ENCODE measurements at places on chromosomes 2 and 18.

DNA sequence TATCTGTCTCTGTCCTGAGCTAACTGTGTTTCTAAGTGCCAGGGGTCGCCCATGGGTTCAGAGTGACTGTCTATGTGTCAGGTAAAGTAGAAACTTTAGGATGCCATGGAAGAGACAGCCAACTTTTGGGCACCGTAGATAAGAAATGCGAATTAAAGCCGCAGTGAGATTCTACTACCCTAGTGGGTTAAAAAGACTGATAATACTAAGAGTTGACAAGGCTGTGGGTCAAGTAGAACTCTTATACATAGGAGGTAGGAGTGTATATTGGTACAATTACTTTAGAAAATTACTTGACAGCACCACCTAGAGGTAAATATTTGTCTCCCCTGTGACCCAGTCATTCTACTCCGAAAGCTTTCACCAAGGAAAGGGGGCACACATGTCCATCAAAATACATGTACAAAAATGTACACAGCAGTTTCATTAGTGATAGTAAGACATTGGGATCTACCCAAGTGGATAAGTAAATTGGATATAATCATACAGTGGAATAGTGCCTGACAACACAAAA is 371.3 kb downstream of the SLC4A3 start:
- DNase-seq = no peak

DNA sequence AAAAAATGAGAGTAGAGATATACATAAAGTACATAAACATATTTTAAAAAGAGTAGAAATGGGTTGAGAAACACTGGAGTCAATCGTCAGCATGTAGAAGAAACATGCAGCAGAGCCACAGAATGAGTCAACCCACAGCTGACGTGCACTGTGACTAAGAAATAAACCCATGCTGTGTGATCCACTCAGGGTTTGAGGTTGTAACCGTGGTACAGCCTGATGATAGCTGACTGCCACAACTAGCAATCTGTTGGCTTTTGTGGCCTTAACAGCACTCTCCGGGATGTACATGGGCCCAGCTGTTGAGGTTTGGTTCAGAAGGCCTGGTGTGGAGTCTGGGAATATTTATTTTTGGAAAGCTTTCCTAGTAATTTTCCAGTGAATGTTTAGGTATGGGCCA is 554.4 kb upstream of the MEX3C start:
- DNase-seq = peak; percentile 18

DNA sequence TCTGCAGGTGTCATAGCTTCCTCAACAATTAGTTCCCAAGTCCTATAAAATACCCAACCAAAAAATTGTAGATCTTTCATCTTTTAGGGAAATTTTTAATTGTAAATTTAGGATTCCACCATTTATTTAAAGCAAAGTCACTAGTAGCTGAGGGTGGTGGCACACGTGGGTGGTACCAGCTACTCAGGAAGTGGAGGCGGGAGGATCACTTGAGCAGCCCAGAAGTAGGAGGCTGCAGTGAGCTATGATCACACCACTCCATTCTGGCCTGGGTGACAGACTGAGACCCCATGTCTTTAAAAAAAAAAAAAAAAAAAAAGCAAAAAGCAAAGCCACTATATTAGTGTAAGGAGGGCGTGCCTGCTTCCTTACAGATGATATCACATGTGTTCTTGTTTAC is 60.3 kb upstream of the GREB1L start:
- no peak for DNase-seq

GRCh38 chr2:188079196-188079595 is 212.5 kb upstream of the GULP1 start:
- DNase-seq = peak; percentile 64

GRCh38 chr2:197031803-197032202 is 105.3 kb upstream of the PGAP1 start:
- DNase-seq = no peak

GRCh38 chr2:178530131-178530530 is 49.9 kb downstream of the PLEKHA3 start:
- DNase-seq = no peak

DNA sequence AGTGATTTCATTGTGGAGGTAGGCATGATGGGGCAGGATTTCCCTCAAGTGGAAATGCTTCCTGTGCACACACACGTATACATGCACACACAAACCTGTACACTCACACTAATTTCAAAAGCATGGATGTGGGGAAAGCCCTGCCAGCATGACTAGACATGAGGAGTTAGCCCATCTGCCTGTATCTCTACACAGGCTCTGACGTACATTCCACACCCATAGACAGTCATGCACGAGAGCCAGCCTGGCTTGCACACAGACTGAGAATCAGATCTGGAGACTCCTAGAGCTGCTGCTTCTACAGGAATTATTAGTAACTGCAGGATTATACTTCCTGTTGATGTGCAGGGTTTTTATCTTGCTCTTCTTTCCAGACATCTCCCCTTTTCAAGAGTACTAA is 27.3 kb upstream of the NFU1 start:
- DNase-seq = peak; percentile 69

GRCh38 chr18:72206814-72207213 is 337.3 kb downstream of the CBLN2 start:
- DNase-seq = no peak

DNA sequence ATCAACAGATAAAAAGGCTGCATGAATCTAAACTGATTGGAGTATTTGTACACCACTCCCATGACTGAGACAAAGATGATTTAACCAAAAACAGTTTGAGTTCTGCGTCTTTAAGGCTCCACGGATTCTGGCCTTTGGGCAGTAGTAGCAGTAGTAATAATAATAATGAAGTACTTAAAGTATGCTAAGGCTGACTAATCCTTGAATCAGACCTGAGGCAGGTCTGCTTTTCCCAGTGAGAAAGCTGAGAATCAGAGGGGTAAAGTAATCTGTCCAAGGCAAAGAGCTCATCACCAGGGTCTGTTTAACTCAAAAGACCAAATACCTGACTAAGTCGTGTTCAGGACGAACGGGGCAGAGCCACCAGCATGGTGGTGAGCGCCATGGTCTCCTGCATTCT is 61.4 kb downstream of the ID2 start:
- DNase-seq = no peak

GRCh38 chr2:169637620-169638019 is 53.5 kb downstream of the PPIG start:
- DNase-seq = peak; percentile 62

GRCh38 chr18:45755934-45756333 is 32.0 kb downstream of the SLC14A1 start:
- DNase-seq = peak; percentile 91

DNA sequence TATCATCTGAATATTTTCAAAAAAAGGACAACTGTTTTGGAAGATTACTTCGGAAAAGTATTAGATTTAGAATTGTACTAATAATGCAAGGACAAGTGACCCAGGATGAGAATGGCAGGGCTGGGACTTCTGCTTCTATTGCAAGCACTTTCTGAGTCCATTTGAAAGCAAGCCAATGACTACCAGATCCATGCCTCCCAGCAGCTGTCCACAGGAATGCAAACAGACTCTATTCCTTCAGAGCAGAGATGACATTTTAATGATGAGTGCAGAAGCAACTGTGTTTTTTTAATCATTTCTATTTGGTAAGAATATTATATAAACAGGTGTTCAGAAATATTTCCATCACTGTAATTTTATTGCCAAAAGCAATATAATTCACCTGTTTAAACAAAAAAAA is 456.7 kb downstream of the SOX11 start:
- DNase-seq = no peak

- DNase-seq = no peak
Measured at GRCh38 chr2:183487326-183487725, 363.1 kb downstream of the NUP35 start.

GRCh38 chr2:141062443-141062842 is 1068.4 kb downstream of the LRP1B start:
- no peak for DNase-seq

GRCh38 chr18:321865-322467 is 54.1 kb upstream of the THOC1 start:
- DNase-seq = no peak

Measured in MCF 10A (cell line).